ENCODE measurements at places on chromosomes 5 and 9. TPM values are rescaled to one million over a fixed set of nuclear protein-coding genes. Genes with fewer than 3 reads are reported as not detected.
A peak's percentile ranks its signal among the peaks of the same experiment; 100 is the strongest.

DNA sequence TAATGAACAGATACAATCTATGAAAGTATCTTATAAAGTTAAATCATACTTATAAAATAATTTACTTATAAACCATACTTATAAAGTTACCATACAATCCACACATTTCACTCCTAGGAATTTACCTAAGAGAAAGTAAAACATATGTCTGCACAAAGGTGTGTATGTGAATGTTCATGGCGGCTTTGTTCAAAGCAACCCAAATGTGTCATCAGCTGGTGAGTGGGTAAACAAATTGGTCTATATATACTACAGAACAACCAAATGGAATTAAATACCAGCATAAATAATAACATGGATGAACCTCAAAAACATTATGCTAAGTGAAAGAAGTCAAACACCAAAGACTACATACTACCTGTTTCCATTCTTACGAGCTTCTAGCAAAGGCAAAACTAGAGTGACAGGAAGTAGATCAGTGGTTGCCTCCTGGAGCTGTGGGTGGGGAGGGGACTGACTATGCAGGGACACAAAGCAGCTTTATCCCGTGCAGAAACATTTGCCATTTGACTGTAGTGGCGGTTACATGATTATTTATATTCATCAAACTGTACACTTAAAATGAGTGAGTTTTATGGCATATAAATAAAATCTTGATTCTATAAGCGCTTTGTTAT lies 10.6 kb downstream of the TRAF1 start:
- no peak for DNase-seq

DNA sequence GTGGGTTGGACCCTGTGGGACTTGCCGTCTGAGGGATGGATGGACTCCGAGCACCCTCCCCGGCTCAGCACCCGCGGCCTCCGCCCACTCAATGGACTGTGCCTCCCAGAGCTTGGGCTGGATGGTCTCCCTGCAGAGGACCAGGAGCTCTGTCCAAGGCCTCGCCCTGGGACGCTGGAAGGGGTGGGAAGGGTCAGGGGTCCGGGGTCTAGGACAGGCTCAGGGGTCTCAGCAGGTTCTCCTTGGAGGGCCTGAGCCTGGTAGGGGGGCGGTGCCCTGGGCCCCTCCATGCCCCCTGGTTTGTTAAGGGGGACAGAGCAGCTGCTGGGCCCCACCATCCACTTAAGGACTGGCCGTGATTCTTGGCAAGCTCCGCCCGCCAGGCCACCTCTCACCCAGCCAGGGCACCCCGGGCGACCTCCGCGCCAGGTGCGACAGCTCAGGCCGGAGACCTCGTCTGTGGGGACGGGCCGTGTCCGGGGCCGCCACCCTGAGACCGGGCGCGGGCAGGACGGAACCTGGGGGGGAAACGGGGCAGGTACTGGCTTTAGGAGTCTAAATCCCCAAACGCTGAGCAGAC lies 29.2 kb downstream of the EXOC3 start:
- DNase-seq = peak; percentile 12

DNA sequence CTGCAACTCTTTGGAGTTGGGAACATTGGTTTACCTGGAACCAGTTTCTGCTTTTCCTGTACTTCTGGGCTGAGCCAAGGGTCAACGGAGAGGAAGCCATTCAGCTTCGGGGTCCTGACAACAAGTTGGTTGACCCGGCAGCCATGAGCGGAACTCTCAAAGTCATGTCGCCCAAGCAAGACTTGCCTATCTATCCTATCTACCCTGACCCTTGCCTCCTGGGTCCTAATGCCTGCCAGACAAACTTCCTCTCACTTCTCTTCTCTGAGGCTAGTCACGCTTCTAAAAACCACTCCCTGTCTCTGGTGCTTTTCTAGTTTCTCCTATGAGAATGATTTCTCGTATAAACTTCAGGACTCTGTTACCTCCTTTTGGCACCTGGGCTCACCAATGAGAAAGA lies 44.7 kb upstream of the CRHBP start:
- DNase-seq = no peak

Gene CNTNAP3B
- 2.6 TPM for total RNA-seq
